ENCODE measurements at places on chromosomes 2 and 18. TPM values are rescaled to one million over a fixed set of nuclear protein-coding genes. Genes with fewer than 3 reads are reported as not detected.
A peak's percentile ranks its signal among the peaks of the same experiment; 100 is the strongest.

- no peak for DNase-seq
Observed at GRCh38 chr2:104851291-104852089, 2.4 kb upstream of the POU3F3 start.

DNA sequence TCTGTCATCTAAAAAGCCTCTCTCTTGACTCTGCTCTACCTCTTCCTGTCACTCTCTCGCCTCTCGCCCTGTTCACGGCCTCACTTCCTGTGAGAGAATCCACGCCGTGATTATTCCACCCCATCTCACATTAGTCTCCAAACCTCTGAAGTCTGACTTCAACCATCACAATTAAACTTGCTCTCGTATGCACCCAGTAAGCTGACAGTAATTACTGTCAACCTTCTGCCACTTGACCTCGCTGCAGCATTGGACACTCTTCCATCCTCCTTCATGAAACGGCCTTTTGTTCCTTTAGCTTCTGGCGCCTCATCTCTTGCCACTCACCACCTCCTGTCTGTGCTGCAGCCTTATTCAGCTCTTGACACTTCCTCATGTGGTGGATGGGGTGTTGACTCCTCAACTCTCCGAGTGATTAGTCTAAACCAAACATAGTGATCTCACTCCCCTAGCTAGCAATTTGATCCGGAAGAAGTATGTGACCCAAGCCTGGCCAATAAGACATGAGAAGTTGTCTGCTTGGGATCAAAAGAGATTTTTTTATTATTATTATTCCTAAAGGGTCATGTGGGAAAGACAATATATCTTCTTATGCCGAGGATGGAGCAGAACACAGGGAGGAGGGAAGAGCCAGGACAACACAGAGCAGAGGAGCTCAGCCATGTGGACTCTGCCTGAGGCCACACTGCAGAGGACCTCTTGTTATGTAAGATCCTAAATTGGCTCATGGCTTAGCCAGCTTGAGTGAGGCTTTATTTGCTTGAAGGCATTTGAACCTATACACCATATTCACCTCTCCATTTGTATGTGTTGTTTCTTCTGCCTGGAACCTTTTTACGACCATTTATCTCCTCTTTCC, 38.4 kb upstream of the MYO1B start:
- peak; percentile 10 for DNase-seq

GRCh38 chr18:36629138-36629530, 199.7 kb downstream of the TPGS2 start:
- no peak for DNase-seq

DNA sequence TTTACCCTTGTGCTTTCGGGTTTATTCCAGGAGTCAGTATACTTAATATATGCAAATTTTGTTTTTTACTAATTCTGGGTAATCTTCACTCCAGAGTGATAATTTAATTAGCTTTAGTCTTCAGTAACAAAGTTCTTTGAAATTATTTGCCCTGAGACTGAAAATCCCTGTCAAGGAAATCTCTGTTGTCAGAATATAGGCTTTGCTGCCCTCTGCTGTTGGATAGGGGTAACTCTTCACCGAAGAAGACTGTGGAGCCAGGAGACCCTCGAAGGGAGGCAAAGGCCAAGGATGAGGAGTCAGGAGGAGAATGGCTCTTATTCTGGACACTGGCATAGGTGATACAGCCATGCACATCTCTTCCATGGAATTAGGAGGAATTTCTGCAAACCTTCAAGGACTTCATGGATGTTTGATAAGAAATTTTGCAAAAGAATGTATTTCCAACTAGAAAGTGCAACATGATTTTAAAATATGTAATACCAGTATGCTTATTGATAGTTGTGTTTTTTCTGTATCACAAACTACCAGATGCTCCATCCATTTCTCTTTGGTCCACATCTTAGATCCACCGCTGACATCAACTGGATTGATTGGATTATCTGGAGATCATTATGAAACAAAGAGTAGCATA, 182.3 kb downstream of the RDH14 start:
- DNase-seq: no peak

DNA sequence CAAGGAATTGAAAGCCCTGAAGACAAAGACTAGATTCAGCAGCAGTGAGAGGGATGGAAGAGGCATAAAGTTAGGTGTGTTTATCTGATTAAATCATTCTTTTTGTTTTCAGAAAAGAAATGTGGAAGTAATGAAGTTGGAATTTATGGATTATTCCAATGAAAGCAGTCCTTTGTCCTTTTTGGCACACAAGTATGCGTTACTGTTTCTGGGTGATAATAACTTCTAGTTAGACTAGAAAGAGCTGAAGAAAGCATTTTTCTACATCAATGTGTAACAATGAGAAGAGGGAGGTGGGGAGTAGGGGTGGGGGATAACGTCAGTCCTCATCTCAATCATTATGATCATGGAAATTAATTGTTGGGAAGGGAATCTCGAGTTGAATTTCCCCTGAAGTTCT, 53.0 kb downstream of the AQP4 start:
- no peak for DNase-seq

FKBP1B gene
- 6.0 TPM for total RNA-seq

RNMT gene
- 12.7 TPM for total RNA-seq
